ENCODE measurements at places on chromosomes 7 and 10.

- no peak for DNase-seq
Measured at GRCh38 chr10:12608761-12609160, 259.4 kb downstream of the CAMK1D start.

DNA sequence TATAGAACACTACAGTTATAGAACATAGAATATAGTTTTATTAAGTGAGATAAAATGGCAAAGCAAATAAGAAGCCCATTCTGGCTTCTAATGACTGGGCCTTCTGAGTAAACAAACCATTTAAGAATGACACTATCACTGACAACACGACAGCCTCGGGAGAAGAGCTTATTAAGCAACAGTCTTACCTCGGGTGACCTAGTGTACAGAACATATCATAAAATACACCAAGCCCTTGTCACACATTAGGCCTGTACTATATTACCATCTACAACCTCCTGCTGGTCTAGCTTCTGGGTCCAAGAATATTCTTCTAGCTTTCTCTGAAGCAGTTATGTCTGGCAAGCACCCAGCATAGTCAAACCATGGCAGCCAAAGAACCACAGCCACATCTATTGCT, 32.0 kb downstream of the CCDC186 start:
- DNase-seq: no peak

DNA sequence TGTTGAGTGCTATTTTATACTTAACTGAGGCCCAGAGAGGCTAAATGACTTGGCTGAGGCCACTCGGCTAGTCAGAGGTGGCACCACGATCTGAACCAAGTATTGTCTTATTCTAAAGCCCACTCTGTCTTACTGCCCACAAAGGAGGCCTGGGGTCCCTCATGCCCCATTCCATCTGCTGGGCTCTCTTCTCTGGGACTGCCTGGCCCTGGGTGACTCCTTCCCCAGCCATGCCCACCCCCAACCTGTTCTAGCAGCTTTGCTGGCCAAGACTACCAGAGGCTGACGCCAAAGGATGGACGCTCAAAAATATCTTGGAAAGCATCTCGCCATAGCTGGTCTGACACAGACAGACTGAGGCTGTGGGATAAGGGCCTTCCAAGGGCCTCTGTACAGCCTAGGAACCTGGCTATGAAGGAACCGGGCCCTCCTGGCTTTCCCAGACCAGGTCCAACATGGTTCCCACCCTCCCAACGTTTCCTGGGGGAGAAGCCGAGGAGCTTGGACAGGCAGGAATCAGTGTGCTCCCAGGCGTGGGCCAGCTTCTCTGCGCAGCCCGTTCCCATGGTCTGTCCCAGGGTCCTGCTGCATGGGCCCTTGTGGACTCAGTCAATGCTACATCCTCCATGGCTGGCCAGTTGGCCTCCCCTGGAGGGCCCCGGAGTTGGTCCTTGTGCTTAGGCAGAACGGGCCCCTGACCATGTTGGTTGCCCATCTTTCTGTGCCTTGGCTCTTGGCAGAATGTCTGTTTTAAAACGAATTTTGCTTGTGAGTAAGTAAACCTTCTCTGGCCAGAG, 11.7 kb downstream of the HSPA12A start:
- DNase-seq: no peak

DNA sequence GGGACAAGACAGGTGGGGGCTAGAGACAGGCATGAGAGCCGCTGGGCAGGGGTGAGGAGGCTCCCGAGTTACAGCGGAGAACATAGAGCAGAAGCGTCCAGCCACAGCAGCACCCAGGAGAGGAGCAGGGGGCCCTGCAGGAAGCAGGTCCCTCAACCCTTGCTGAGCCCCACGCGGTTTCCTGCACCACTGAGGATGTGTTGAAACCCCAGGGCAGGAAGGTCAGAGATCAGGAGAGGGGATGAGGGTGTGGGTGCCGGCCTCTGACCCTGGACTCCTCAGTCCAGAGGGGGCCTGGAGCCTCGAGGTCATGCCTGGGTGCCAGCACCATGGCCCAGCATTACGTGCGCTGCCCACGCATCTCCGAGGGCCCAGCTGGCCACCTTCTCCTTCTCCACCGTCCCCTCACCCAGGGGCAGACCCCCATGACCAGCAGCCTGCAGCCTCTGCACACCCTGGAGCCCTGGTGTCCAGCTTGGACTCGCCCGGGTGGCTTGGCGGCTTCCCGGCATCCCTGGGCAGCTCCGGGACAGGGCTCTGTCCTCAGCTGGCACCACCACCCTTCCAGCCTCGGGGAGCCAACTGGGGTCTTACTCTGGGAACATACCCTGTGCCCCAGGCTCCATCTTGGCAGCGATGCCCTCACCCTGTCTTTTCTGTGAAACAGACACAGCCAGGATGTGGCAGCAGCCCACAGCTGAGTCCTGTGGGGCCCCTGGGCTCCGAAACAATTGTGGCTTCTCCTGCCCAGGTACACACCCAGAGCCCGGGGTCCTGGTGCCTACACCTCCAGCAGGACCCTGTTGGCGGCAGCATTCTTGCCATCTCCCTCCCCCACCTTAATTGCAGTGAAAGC, 52.0 kb downstream of the STK32C start:
- no peak for DNase-seq

DNA sequence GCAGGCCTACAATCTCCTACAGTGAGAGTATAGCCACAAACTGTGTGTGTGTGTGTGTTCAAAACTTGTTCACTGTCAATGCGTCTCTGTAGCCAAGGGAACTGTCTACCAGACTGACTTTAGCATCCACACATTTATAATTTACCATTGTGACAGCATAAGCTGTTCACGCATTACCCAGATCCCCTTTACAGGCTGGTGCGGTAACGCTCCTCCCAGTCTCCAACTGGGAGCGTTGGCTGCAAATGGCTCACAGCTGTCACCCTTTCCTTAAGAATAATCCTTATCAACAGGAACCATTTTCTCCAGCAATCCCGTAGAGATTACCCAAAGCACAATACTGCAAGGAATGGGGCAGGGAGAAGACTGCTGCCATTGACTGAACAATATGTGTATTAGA, 199.5 kb downstream of the GPAM start:
- no peak for DNase-seq

- peak; percentile 64 for DNase-seq
Measured at GRCh38 chr10:101161494-101162299, 30.6 kb downstream of the TLX1 start.

- peak; percentile 24 for DNase-seq
Measured at GRCh38 chr10:89414879-89415821, 782 bp downstream of the IFIT5 start.

DNA sequence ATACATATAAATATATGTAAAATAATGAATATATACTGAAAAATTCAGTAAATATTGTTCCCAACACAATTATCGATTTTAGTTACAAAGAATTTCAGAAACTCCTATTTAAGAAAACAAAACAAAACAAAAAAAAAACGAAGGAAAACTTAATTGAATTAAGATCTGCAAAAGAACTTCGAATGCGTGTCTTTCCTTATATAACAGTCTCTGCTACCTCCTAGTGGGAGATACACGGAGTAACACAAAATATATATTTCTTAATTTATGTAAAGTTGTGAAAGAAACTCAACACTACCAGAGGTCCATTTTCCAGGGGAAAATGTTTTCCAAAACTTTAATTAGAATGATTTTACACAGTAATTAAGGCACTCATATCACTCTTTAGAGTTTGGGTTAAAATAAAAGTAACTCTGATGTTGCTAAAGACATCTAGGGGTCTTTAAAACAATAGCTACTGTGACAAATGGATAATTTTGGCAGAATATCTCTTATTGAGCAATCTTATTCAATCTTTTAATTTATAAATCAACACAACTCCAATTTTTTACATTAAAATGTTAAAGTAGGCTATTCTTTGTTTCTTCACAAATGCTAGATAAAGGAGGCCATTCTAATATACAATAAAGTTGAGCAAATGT, 41.6 kb downstream of the NEBL start:
- peak; percentile 26 for DNase-seq

DNA sequence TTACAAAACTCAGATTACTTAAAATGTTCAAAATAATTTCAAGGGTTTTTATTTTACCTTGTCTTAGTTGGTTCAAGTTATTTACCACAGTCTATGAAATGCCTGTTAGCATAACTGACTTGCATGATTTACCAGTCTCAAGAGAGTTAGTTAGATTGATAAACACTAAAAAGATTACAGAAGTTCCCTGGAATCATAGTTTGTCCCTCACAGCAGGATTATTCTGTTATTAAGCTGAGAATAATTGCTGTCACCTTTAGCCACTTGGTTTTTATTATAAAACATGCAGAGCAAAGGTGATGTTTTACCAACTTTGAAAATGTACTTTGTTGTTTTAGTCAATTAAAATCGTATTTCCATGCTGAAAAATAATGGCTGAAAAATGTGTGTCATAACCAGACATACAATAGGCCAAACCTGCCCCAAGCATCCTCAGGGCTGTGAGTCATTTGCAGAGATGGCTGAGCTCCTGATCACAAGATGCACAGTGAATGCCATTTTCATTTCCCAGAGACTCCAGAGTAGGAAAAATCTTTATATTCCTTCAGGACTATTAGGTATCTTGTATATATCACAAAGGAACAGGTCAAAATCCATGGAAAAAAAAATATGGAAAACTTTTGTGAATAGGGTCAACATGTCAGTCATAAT, 87.8 kb upstream of the DKK1 start:
- DNase-seq: no peak

GRCh38 chr10:24930427-24930826, 22.0 kb downstream of the PRTFDC1 start:
- no peak for DNase-seq

- DNase-seq: no peak
Measured at GRCh38 chr7:112362053-112362650, 88.1 kb upstream of the IFRD1 start.

Data from inflammatory macrophage (primary cell).